ENCODE measurements at places on chromosomes 13 and 19. TPM values are rescaled to one million over a fixed set of nuclear protein-coding genes. Genes with fewer than 3 reads are reported as not detected.

GRCh38 chr13:64234255-64234654 is 2818.6 kb upstream of the PCDH20 start:
- no peak for DNase-seq
- no peak overlapping the region for H3K4me3 ChIP-seq
- no peaks in the 10 kb centered on the region for H3K27me3 ChIP-seq
- H3K36me3 ChIP-seq = no peaks in the 10 kb centered on the region
- no peak overlapping the region for H3K27ac ChIP-seq

GRCh38 chr13:33514362-33514761 is 228.8 kb upstream of the STARD13 start:
- no peak for DNase-seq
- H3K36me3 ChIP-seq = no peaks in the 10 kb centered on the region
- no peak overlapping the region for H3K27ac ChIP-seq
- no peaks in the 10 kb centered on the region for H3K27me3 ChIP-seq
- H3K4me3 ChIP-seq = no peak overlapping the region

GRCh38 chr13:100361504-100361903 is 227.1 kb downstream of the GGACT start:
- H3K27me3 ChIP-seq = no peaks in the 10 kb centered on the region
- no peaks in the 10 kb centered on the region for H3K4me1 ChIP-seq
- H3K4me3 ChIP-seq = no peak overlapping the region
- no peak overlapping the region for H3K27ac ChIP-seq
- no peak for DNase-seq

DNA sequence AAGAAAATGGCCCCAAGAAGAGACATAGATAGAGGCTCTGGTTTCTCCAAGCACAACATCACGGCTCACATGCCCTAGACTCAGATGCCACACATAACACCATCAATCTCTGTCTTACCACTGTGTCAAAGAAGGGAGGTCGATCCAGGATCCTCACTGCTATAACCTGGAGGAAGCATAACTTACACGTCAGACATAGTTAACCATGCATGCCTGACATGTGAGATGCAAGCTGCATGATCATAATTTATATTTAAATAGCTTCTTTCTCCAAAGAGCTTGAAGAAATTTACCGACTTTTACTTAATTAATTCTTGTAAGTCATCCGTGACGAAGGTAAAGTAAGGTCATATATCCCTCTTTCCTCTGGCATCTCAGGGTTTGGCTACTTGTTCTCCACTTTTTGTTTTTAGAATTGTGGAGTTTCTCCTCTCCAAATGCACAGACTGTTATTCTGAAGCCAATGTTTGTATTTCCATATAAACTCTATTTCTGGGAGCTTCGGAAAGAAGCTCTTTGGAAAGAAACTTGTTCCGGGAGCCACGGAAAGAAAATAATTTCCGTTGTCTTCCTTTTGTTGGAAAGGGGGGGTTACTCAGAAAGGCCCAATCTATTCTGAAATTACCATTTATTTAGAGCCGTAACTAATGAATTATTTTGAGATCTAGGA is 205.6 kb downstream of the LHFPL6 start:
- no peak overlapping the region for H3K27ac ChIP-seq
- no peaks in the 10 kb centered on the region for H3K4me1 ChIP-seq
- no peak overlapping the region for H3K4me3 ChIP-seq
- H3K27me3 ChIP-seq = no peaks in the 10 kb centered on the region
- no peak for DNase-seq

- no peaks in the 10 kb centered on the region for H3K4me1 ChIP-seq
- no peak for DNase-seq
- H3K36me3 ChIP-seq = no peaks in the 10 kb centered on the region
- H3K27me3 ChIP-seq = no peaks in the 10 kb centered on the region
- H3K4me3 ChIP-seq = no peak overlapping the region
- H3K27ac ChIP-seq = no peak overlapping the region
Measured at GRCh38 chr19:1690699-1691307, 38.4 kb upstream of the TCF3 start.

- no peaks in the 10 kb centered on the region for H3K27me3 ChIP-seq
- H3K4me3 ChIP-seq = peak overlapping the region; percentile 63
- no peaks in the 10 kb centered on the region for H3K36me3 ChIP-seq
- no peaks in the 10 kb centered on the region for H3K4me1 ChIP-seq
- no peak for DNase-seq
Measured at GRCh38 chr13:60267498-60268202, 103.9 kb upstream of the DIAPH3 start.

DNA sequence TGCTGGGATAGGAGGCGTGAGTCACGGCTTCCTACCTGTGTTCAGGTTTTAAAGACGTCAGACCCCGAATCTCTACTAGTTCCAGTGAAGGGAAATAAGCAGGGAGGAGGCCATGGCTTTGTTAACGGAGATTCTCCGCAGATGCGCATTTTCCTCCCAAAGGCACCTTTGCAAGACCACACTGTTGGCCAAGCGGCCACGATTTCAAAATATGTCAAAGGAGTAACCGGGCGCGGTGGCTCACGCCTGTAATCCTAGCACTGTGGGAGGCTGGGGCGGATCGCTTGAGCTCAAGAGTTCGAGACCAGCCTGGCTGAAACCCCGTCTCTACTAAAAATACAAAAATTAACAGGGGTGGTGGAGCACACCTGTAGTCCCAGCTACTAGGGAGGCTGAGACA is 21.9 kb downstream of the ZNF763 start:
- no peaks in the 10 kb centered on the region for H3K36me3 ChIP-seq
- H3K27me3 ChIP-seq = no peaks in the 10 kb centered on the region
- no peak overlapping the region for H3K4me3 ChIP-seq
- DNase-seq = no peak
- no peaks in the 10 kb centered on the region for H3K4me1 ChIP-seq

GRCh38 chr13:50130123-50130946 is 115.1 kb downstream of the KCNRG start:
- peak overlapping the region; percentile 50 for H3K4me3 ChIP-seq
- H3K4me1 ChIP-seq = peaks cover 51% of the 10 kb centered on the region
- no peak overlapping the region for H3K27ac ChIP-seq
- H3K36me3 ChIP-seq = no peaks in the 10 kb centered on the region
- peaks cover 13% of the 10 kb centered on the region for H3K27me3 ChIP-seq

DNA sequence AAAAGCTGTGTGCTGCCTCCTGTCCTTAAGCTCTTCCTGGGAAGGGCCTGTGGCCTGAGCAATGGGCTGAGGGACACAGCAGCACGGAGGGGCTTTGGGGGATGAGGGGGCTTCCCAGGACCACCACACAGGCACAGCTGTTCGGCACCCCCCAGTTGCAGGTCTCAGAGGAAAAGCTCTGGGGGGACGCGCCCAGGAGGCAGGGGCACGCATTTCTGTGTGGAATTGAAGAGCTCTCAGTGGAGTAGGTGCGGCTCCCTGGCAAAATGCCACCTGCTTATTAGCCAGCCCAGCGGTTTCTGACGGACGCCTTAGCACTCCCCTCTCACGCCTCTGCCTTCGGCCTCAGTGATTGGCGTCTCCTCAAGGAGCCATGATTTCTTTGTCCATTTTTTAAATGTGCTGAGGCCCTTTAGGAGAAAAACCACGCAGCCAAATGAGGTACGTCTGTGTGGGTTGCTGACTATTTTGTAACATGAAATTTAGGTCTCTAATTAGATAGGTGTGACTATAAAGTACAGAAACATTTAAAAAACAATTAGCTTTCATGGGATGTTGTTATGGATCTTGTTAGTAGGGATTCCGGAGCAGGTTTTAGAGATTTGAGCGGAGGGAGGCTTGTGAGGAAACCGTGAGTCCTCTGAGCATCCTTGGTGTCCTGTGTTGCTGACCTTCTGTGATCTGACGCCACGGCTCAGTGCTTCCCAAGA is 4.0 kb downstream of the MCF2L start:
- H3K27ac ChIP-seq = no peak overlapping the region
- H3K36me3 ChIP-seq = no peaks in the 10 kb centered on the region
- no peaks in the 10 kb centered on the region for H3K4me1 ChIP-seq
- DNase-seq = no peak
- no peak overlapping the region for H3K4me3 ChIP-seq

Gene ZNF492
- total RNA-seq = not detected

Gene SLC25A41
- total RNA-seq = 1.0 TPM

Gene NCR1
- total RNA-seq = not detected

Gene OR7A5
- not detected for total RNA-seq

Gene OR7C1
- total RNA-seq = not detected

Gene THAP8
- total RNA-seq = 1.7 TPM

Gene COL4A2
- total RNA-seq = 0.80 TPM

Gene PSG3
- not detected for total RNA-seq
